Muscle of arm (tissue), 14 donors: ENCODE measurements at places on chromosomes 1 and 21. TPM values are rescaled to one million over a fixed set of nuclear protein-coding genes. Genes with fewer than 3 reads are reported as not detected.

DNA sequence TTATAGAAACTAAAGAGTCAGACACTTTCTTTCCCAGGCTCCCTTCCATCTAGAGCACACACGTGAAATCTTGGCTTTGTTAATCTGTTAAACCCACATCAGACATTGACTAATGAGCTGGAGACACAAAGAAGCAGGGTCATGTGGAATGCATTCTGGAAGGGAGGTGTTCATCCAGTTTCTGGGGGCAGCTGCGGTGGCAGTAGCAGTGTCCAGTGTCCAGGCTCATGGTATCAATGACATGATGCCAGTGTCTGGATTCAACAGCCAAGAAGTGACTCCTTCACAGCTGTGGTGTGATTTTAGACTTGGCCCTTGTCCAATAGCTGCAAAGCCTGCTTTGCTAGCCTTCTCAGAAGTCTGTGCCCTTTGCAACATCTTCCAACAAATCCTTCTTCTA, 95.2 kb downstream of the NTPCR start:
- DNase-seq, result no peak

GRCh38 chr1:27598902-27599528, 4.9 kb downstream of the AHDC1 start:
- peak; percentile 89 for DNase-seq

GRCh38 chr1:234607109-234608024, 2.6 kb downstream of the IRF2BP2 start:
- peak; percentile 23 for DNase-seq

- no peak for DNase-seq
These were observed 4.3 kb upstream of the CPLANE2 start for GRCh38 chr1:16241221-16241708.

DNA sequence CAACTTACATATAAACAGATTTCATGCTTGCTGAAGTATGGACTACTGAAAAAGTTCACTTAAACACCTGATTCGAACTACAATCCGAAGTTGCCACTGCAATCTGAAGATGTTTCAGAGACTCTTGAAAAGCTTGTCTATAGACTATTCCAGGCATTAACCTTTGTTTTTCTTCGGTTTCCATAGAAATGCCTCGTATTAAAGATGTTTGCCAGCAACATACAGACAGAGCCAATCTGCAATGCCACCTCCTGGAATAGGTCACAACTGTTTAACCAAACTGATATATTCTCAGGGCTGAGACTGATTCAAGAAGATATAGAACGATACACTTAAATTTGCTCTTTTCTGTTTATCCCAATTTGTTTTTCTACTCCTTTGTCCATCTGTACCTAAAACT, 28.9 kb upstream of the DMRTB1 start:
- no peak for DNase-seq

DNA sequence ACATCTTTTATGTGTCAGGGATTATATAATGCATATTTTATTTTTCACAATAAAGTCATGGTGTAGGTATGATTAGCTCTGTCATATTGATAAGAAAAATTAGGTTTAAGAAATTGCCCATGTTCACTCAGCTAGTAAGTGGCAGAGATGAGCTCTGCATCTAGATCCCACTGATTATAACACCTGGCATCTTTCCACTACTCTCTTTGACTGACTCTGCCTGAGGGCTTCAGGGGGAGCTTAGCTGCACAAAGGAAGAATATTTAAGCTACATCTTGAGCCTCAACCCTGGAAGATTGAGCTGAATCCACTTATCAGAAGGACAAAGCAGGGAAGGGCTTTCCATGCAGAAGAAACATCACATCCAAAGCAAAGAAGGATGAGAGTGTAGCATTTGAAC, 190.4 kb downstream of the MIS18A start:
- no peak for DNase-seq

Gene KCNJ6
- 0.62 TPM for polyA plus RNA-seq

Gene CD84
- polyA plus RNA-seq, result 1.2 TPM

Gene FUBP1
- 235 TPM for polyA plus RNA-seq

Gene SELL
- 1.2 TPM for polyA plus RNA-seq
